ENCODE measurements at places on chromosomes 16 and 17. TPM values are rescaled to one million over a fixed set of nuclear protein-coding genes. Genes with fewer than 3 reads are reported as not detected.

Gene EPOP
- 56.5 TPM for total RNA-seq

Gene UBB
- total RNA-seq = 1,933 TPM

Gene CES4A
- total RNA-seq = 33.2 TPM

Gene BRIP1
- 18.2 TPM for total RNA-seq

Gene CTRB2
- not detected for total RNA-seq

Gene IL34
- total RNA-seq = not detected

Gene TAT
- not detected for total RNA-seq
